ENCODE measurements at places on chromosomes 1 and 21.

- no peak for ATAC-seq
Observed at GRCh38 chr1:168726281-168726680, 2.7 kb downstream of the DPT start.

DNA sequence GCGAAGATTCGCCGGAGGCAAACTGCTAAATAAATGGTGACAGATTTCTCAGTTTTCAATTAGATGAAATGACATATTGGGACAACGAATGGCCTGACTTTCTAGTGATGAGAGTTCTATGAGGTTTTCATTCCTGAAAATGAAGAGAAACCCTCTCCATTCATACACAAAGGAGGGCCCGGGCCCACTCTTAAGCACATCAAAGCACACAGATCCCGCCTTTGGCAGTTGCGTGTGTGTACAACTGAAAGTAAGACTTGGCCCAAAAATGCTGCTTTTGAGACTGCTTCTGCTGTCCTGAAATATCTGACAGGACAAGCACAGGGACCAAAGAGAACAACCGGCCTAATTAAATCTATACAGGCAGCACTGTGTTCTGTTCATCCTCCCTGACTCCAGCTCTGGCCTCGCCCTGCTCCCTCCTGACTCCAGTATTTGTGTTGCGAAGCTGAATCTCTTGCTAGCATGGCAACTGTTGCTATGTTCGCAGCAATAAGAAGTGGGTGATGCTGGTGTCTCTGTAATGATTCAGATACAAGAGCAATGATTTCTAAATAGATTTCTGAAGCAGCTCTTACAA is 7.4 kb downstream of the LRRC53 start:
- no peak for ATAC-seq

DNA sequence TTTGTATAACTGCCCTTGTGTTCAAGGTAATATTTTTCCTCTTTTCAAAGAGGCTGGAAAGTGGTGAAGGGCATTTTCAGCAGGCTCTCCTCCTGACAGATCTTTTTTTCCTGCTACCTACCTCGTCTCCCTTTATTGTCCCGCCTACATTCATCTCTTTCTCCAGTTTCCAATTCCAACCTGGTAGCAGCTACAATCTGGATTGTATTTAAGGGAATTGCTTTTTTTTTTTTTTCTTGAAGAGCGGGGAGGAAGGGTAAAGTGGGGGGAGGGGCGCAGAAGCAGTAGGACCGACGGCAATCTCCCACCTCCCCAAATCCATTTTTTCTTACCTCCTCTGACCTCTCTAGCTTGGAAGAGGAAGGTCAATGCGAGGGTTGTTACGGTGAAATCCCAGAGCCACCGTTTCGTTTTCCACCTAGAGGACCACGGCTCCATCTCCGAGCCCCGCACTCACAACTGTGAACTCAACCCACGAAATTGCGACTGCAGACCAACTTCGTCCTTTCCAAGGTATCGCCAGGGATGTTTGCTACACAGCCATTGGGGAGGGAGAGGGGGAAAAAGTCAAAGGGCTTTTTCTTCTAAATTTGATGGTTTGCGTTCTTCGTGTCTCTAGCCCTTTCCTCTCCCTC is 464 bp downstream of the COL11A1 start:
- no peak for ATAC-seq

- no peak for ATAC-seq
Observed at GRCh38 chr21:15539376-15539775, 190.4 kb upstream of the USP25 start.

GRCh38 chr1:218312509-218312908 is 27.4 kb downstream of the RRP15 start:
- ATAC-seq = no peak

GRCh38 chr21:31279214-31279613 is 64.8 kb downstream of the TIAM1 start:
- ATAC-seq = no peak

- ATAC-seq = no peak
Observed at GRCh38 chr1:43199093-43199726, 27.1 kb downstream of the CFAP57 start.

GRCh38 chr1:8723010-8723409 is 94.4 kb downstream of the RERE start:
- no peak for ATAC-seq

GRCh38 chr1:8203056-8203455 is 114.9 kb upstream of the SLC45A1 start:
- no peak for ATAC-seq

- ATAC-seq = no peak
Observed at GRCh38 chr21:44483288-44484237, 28.3 kb downstream of the LRRC3 start.

GRCh38 chr21:40324389-40324788 is 457.2 kb downstream of the PCP4 start:
- no peak for ATAC-seq

DNA sequence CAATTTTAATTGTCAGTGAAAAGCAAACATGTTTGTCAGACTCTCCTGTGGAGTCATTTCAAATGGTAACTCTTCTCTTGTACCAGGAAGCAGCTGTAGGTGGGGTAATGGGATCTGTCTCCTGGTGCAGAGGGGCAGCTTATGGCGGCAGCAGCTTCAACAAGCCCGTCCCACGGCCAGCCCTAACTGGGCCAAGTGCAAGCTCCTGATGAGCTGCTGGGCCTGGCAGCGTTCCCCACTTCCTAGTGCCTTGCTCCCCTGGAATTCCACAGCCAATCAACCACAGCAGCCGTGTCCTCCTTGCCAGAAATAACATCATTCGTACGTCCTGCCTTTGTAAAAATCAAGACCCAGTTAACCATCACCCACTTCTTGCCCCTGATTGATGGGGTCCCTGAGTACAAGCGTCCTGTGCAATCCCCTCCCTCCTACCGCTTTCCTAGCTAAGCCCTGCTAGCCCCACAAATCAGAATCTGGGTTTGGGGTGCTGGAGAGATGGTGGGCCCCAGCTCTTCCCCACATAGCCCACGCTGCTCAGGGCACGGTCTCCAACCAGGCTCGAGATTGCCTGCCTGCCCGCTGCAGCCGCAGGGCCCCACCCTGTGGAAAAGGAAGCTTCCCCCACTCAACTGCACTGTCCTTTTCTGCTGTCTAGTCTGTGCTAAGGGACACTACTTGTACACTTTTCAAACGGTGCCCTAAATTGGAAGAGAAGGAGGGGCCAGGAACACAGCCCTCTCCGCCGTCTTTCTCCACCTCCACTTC is 61.2 kb downstream of the TOR1AIP2 start:
- no peak for ATAC-seq

- ATAC-seq = peak; percentile 72
Observed at GRCh38 chr1:165397944-165398343, 41.4 kb upstream of the LMX1A start.

GRCh38 chr21:44916965-44917364 is 3.7 kb downstream of the ITGB2 start:
- no peak for ATAC-seq

DNA sequence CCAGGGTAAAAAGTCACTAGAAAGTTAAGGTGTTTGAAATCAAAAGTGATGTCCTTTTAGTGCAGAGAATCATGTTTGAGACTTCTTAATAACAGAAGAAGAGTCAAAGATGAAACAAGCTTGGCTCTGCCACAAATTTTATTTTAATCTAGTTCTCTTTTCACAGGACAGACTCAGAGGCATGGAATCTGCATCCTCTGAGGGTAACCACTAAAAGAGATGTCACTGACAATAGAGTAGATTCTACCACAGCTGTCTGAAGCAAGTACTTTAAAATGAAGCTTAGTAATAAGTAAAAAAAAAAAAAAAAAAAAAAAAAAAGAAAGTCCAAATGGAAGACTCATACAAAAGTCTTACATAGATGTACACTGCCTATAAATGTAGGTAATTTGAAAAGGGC is 519.7 kb upstream of the PRMT6 start:
- no peak for ATAC-seq

DNA sequence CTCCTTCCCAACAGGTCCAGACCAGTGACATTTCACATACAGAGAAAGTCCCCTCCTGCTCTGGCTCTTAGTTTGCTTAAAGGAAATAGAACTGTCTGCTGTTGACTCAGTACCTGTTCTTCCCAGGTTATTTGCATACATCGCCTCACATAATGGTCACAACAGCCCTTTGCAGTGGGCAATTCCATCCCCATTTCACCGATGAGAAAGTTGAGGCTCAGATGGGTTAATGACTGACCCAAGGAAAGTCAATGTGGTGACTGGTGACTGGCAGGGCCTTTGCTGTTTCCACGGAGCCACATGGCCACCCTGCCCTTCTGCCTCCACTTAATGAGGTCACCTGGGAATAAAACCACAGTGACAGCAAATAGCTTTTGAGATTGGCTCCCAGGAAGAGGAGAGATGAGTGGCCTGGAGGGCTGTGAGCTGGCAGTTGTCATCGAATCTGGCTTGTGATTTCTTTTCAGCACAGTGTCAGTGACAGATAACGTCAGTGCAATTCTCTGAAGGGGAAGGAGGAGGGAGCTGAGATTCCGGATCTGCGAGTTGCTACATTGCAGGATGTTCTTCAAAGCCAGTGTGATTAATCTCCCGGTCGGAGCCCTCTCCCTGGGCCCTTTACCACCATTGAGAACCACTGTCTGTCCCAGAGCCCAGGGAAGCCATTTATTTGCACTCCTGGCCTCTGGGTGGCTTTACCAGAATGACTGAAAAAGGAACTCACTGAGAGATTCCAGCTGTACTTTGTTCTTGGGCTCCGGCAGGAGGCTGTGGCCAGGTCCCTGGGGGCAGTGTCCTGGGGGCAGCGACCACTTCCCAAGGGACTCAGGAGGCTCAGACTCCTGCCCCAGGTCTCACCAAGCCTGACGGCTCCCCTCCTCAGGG is 117.2 kb downstream of the CNIH3 start:
- peak; percentile 23 for ATAC-seq

DNA sequence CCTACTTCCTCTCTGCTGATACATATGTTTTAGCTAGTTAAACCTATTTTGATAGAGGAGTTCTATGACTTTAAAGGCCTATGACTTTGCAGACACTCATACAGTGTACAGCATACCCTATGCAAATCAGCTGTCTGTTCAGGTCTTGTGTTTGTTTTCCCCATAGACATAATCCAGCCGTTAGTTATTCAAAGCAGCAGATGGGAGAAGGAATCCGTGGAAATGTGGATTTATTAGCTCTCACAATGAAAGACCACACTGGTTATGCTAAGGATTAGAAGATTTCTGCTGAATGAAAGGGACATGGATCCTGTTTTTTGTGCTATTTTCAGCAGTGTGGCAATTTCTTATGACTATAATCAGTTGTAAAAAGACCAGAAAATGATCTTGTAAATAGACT is 59.8 kb downstream of the MAST2 start:
- ATAC-seq = no peak

DNA sequence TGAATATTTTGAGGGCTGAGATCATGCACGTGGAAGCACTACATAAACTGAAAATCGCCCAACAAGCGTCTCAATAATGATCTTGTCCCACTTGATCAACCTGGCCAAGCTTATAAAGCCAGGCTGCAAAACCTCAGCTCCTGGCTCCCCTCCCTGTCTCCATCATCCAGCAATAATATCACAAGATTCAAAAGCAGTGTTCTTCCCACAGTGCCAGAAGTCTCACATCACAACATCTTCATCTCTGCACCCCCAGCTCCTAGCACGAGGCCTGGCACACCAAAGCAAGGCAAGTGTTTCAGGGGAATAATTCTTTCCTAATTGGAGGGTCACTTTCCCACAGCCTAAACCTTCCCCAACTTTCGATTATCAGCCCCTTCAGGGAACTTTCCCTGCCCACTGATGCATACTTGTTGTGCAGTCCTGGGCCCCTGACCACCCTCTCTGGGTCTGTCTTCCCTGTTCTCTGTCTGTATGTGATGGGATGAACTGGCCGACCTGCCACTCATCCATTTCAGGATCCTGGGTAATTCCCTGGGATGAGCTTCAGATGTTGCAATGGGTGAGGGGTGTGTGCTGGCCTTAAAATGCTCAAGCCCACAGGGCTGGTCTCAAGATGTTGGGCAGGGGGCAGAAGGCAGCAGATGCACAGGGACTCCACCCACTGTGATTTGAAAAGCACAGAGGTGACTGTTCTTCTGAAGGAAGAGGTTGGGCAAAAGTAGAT is 129.0 kb downstream of the DMRTB1 start:
- ATAC-seq = no peak

- ATAC-seq = no peak
Observed at GRCh38 chr21:35925497-35925896, 134.8 kb downstream of the SETD4 start.

- ATAC-seq = no peak
Observed at GRCh38 chr1:39483276-39483675, 8.2 kb upstream of the BMP8A start.

- ATAC-seq = no peak
Observed at GRCh38 chr1:24351247-24351646, 32.1 kb downstream of the GRHL3 start.

GRCh38 chr1:175182201-175182746 is 10.3 kb downstream of the KIAA0040 start:
- no peak for ATAC-seq

- ATAC-seq = no peak
Observed at GRCh38 chr1:36773827-36774541, 260.3 kb downstream of the GRIK3 start.
